Putamen (tissue), 1 donor: ENCODE measurements at places on chromosomes 11 and 22.

GRCh38 chr11:36376009-36376887 lies 80.2 kb downstream of the PRR5L start:
- no peak for DNase-seq

GRCh38 chr22:46894081-46894671 lies 131.7 kb downstream of the TBC1D22A start:
- peak; percentile 11 for DNase-seq

DNA sequence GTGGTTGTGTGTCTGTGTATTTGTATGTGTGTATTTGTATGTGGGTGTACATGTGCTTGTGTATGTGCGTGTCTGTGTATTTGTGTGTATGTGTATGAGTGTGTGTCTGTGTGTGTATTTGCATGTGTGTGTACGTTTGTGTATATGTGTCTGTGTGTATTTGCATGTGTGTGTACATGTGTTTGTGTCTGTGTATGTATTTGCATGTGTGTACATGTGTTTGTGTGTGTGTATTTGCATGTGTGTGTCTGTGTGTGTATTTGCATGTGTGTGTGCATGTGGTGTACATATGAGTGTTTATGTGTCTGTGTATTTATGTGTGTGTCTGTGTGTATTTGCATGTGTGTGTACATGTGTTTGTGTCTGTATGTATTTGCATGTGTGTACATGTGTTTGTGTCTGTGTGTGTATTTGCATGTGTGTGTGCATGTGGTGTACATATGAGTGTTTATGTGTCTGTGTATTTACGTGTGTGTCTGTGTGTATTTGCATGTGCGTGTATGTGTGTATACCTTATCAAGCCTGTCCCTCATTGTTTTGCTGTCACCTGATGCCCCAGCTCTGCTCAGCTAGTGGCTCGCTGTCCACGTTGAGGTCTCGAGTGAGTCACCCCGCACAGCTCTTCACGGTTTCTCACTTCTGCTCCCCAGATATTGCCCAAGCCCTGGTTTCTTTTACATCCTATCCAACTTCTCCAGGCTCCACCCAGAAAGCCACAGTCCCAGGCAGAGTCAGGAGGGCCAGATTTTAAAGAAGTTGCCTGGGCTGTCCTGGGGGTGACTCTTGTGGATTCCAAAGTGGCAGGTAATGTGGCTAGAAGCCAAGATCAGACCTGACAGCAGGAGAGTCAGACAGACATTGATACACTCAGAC lies 15.2 kb downstream of the MB start:
- DNase-seq = no peak

DNA sequence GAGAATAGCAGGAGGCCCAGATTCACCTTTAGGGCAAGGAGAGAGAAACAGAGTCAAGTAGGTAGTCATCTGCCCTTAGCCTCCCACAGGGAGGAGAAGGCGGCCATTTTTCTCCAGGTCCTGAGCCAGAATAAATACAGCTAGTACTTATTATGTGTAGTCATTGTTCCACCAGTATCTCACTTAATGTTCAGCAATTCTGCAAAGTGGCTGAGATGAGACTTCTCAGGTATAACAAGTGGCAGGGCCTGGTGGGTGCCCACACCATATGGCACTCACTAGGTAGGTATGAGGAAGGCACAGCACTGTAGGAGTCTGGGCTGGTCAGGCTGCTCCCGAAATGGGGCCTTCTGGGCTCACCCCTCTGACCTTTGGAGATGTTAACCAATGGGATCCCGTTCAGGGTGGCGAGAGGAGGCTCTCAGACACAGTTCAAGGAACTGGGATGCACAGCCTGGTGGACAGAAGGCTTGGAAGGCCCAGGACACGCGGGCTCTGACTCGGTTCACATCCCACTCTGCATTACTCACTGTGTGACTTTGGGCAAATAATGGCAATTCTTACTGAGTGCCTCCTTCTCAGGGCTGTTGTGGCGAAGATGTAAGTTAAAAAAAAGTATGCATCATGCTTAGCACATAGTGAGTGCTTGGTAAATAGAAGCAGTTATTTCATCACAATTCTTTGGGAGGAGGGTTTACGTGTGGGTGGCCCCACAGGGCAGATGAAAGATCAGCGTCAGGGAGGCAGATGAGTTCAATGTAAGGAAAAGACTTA lies 25.1 kb downstream of the RTN4RL2 start:
- no peak for DNase-seq

DNA sequence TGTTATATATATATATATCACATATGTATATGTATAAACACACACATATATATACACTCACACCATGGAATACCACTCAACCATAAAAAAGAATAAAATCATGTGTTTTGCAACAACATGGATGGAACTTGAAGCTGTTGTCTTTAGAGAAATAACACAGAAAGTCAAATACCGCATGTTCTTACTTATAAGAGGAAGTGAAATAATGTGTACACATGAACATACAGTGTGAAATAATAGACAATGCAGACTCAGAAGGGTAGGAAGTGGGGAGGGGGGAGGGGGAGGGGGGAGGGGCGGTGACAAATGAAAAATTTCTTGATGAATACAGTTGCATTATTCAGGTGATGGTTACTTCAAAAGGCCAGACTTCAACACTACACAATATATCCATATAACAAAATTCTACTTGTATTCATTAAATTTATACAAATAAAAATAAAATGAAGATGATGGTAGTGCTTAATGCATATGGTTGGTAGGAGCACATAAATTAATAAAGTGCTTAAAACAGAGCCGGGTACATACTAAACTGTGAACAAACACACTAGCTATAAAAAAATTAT lies 5.8 kb upstream of the OR5B2 start:
- no peak for DNase-seq
